ENCODE measurements at places on chromosomes 4 and X.
A peak's percentile ranks its signal among the peaks of the same experiment; 100 is the strongest.

- no peak for DNase-seq
Observed at GRCh38 chr4:48958582-48958981, 27.5 kb upstream of the CWH43 start.

GRCh38 chr4:185693548-185694215, 118.3 kb downstream of the SORBS2 start:
- no peak for DNase-seq

GRCh38 chrX:32495855-32496254, 715.5 kb downstream of the DMD start:
- DNase-seq = no peak

DNA sequence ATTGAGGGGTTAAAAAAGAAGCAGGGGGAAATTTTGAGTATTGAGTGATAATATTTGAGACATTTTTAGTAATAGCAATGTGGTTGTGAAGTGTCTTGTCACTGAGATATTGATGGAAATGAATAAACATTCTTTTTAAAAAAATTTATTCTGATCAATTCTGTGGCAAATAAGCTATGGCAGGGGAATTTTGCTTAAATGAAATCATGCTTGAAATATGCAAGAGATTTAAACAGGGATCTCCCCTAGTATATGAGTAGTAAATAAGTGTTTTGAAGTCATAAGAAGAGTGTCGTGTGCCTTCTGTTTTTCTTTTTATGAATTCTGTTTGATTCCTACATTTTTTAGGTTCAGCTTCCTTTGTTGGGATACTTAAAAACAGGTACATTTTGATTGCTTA, 23.2 kb downstream of the IL15 start:
- no peak for DNase-seq

DNA sequence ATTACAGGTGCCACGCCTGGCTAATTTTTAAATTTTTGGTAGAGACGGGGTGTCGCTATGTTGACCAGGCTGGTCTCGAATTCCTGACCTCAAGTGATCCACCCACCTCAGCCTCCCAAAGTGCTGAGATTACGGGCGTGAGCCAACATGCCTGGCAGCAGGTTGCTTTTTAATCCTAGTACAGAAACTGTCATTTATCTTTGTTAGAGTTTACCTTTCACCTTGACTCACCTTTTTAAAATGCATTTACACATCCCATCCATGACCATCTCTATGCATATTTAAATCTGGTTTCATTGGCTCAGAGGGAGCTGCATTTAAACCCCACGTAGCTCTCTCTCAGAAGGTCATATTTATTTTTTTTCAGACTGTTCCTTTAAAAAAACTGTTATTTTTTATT, 31.9 kb downstream of the SLC16A2 start:
- no peak for DNase-seq

DNA sequence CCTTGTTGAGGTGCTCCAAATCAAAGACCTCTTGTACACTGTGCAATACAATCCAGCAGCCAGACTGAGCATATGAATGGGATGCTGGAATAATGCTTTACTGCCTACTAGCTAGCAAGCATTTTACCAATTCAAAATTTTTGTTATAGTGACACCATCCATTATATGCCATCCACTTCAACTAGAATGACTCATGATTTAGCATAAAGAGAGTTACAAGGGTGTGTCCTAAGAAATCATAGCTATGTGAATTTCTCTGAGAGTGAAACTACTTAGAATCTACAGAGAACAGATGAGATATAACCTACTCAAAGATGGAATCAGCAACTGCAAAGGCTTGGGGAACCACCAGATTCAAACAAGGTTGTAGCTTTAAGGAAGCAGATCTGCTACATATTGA, 221.9 kb downstream of the LHFPL1 start:
- DNase-seq = no peak

DNA sequence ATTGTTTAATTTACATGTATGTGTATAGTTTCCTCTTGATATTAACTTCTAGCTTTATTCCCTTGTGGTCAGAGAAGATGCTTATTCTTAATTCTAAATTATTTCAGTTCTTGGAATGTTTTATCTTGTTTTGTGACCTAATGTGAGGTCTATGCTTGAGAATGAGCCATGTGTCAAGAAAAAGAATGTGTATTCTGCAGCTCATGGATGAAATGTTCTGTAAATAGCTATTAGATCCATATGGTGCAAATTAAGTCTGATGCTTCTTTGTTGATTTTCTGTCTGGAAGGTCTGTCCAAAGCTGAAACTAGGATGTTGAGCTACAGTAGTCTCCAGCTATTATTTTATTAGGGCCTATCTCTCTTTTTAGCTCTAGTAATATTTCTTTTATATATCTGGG, 187.3 kb upstream of the RASGEF1B start:
- DNase-seq = no peak

DNA sequence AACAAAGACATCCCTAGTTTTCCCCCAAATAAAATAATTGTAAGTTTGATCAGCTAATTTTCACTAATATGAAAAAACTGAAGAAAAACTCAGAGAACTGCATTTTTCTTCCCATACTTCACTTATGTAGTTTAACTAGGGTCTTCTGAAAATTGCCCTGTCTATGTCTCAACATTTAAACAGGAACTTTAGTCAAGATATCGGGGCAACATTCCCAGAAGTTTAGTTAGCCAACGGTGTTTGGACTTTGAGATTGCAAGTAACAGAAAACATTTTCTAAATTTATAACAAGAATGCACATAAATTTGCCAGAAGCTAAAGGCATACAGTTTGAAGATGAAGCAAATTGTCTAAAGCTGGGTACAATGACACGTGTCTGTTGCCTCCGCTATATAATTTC, 201.1 kb downstream of the ARAP2 start:
- DNase-seq = no peak

GRCh38 chr4:77044461-77045150, 31.2 kb downstream of the CCNI start:
- peak; percentile 48 for DNase-seq

GRCh38 chrX:114015966-114016365, 567.9 kb upstream of the HTR2C start:
- DNase-seq = no peak

DNA sequence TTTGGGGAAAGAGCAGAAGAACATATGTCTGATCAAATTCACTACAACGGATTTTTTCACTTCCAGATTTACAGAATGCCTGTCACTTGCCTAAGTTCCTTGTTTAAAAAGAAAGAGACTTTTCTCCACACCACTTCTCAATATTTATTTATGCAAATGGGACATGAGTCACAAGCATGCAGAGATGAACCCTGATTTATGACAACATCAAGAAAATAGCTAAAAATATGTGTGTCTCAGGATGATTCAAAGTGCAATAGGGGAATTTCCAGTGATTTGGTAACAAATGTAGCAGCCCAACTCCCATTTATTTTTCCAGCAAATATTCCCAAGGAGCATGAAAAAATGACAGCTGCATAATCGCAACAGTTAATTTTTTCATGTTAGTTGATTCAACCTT, 180.4 kb upstream of the FAT1 start:
- DNase-seq = no peak

DNA sequence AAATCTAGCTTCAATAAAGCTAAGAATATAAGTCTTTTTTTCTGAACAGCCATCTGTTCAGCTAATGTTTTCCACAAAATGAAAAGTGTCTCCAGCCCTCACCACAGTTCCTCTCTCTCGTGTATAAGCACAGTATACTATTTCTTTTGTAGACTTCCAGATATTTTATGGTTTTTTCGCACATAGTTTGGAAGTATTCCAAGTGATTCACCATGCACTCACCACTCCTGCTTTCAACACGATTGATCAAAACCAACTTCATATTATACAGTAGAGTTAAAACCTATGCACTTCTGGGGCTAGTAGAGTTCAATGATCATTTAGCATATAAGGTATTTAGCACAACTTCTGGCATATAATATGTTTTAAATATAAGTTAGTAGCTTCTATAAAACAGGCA, 105.8 kb upstream of the DCAF12L1 start:
- no peak for DNase-seq

GRCh38 chr4:155999725-156000124, 46.1 kb upstream of the CTSO start:
- DNase-seq = no peak

DNA sequence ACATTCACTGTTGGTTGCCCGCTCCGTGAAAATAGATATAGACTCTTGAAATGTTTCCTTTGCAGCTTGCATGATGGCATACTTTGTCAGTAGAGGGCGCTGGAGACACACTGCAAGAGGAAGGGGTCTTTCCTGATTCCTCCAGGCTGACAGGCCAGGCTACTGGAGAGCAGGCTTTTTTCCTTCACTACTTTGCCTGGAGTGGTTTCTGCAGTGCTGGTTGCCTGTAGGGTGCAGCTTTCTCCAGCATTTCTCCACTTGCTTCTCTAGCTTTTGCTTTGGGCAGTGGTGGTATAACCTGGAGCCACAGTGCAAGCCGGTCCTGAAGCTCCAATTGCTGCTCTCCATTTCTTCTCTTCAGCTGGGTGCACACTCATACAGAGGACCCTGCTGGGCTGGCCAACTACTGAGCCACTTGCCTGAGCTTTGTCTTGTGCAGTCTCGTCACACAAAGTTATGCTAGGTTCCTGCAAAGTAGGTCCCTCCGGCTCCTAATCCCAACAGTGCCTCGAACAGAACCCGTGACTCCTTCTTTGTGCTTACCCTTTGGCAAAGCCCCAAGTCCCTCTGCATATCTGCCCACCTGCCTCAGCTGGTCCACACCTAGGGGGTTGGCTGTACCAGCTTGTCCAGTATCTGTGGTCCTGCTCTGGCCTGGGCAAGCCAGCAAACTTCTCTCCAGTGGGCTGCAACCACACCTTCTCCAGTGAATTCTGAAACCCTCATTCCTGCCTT, 46.3 kb downstream of the RASSF6 start:
- DNase-seq = peak; percentile 45

GRCh38 chr4:105197777-105198176, 51.1 kb downstream of the TET2 start:
- DNase-seq = no peak

GRCh38 chr4:118835571-118836300, at the start of gene SEC24D:
SEC24D (minus strand) TSS chr4:118836126; CDS start chr4:118833696, 2,430 bp downstream.
- peak; percentile 92 for DNase-seq

GRCh38 chr4:176268963-176269362, at the start of gene ASB5:
ASB5 (minus strand) TSS chr4:176269222; CDS start chr4:176269108, 114 bp downstream.
- no peak for DNase-seq

DNA sequence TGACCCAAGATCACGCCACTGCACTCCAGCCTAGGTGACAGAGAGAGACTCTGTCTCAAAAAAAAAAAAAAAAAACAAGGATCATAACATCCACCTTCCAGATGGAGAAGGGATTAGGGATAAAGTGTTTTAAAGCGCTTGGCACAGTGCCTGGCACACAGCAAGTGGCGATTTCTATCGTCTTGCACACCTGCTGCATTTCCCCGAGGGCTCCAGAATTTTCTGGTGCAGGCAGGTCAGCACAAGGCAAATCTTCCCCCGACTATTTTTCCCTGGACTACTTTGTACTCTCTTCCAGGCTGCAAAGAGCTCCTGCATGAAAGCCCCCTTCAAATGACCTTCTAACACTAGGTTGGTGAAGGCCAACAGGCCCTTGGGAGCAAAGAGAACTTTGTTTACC, 57.3 kb downstream of the APBB2 start:
- DNase-seq = no peak

DNA sequence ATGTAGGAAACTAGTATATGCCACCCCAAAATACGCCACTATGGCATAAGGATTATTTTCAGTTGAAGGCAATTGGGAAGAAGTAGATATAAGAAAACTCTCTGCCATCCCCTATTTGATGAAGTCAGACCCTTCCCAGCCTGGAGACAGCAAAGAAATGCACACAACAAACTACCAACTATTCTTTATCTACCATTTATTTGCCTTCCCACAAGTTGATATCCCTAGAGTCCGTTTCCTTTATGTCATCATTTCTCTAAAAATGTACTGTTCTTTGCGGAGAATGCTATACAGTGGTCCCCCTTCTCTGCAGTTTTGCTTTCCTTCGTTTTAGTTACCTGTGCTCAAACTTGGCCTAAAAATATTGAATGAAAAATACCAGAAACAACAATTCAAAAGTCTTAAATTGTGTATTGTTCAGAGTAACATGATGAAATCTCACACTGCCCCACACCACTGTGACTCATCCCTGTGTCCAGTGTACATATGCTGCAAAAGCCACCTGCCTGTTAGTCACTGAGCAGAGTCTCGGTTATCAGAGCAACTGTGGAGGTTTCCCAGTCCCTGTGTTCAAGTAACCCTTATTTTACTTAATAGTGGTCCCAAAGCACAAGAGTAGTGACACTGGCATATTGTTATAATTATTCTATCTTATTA, 152.3 kb downstream of the WDFY3 start:
- DNase-seq = no peak

GRCh38 chr4:124943938-124944337, 231.4 kb upstream of the ANKRD50 start:
- no peak for DNase-seq

DNA sequence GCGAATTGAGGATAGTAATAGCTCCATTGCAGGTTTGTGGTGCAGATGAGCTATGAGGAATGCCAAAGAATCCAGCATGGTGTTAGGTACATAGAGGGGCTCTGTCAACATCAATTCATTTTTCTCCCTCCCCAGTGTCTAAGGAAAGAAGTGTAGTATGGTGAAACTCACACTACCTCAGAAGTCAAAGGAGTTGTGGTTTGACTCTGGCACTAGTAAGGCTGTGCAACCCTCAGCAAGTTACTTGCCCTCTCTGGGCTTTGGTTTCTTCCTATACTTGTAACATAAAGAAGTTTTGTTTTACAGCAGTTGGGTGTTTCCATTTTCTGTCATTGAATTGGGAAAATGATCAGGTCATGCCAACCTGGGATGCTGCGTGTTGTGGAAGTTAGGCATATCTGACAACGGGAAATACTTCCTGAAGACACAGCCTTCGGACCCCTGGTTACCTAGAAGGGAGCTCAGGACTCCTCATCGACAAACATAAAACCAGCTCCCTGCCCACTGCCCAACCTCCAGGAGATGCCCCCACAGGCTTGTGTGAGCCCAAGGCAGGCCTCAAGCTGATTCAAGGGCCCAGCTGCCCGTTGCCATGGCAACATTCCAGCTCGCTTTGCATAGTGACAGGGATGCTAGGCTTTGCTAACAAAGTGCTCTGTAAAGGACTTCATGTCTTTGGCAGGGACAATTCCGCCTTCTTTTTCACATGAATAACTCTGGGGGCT, 71.4 kb downstream of the RTL5 start:
- DNase-seq = no peak

DNA sequence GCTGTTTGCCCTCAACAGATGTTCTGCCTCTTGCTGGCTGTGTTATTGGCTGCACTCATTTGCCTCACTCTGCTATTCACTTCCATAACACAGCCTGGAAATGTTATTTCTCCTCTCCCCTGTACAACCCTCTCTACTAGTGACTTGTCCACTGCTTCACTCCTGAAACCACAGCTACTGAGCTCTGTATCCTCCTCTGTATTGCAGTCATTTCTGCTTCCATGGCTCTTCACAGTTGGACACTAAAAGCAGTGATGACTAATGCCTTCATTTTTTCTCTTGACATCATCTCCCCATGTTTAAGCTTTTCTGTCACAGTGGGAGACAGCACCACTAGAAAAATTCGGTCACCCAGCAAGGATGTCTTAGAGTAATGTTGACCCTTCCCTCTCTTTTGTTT, 123.0 kb upstream of the PPP1R2C start:
- DNase-seq = no peak

- no peak for DNase-seq
Observed at GRCh38 chrX:13923289-13923688, 106.4 kb upstream of the GPM6B start.

- DNase-seq = no peak
Observed at GRCh38 chr4:152972821-152973628, 36.9 kb downstream of the FHDC1 start.

GRCh38 chrX:149540621-149541520, at the start of gene EOLA1:
EOLA1 (plus strand) TSS chrX:149541012; CDS start chrX:149545631, 4,619 bp downstream.
- DNase-seq = peak; percentile 94
